GM12864 (cell line): ENCODE measurements at places on chromosomes 6 and 20.
A peak's percentile ranks its signal among the peaks of the same experiment; 100 is the strongest.

GRCh38 chr6:101550451-101550850 is 156.9 kb downstream of the GRIK2 start:
- DNase-seq: no peak

DNA sequence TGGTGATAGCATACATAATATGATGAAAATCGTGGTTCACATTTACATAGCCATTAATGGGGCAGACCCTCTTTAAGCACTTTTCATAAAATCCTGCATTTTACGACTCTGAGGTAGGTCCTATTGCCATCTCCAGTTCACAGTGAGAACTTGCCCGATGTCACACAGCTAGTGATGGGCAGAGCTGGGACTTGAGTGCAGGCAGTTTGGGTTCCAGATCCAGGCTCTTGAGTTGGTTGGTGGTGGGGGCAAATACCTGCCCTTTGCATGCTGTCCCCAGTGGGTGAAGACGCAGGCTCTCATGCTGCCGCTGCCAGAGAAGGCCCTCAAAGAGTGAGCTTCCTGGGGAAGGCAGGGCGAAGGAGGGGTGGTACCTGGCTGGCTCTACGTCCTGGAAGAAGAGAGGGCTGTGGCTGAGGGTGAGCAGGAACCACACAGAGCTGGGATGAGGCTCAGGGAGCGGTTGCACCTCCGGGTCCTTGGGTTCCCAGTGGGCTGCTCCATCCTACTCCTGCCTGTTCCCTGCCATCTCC is 6.1 kb upstream of the BAK1 start:
- no peak for DNase-seq

- DNase-seq: no peak
Measured at GRCh38 chr6:170063431-170063830, 227.4 kb downstream of the DLL1 start.

DNA sequence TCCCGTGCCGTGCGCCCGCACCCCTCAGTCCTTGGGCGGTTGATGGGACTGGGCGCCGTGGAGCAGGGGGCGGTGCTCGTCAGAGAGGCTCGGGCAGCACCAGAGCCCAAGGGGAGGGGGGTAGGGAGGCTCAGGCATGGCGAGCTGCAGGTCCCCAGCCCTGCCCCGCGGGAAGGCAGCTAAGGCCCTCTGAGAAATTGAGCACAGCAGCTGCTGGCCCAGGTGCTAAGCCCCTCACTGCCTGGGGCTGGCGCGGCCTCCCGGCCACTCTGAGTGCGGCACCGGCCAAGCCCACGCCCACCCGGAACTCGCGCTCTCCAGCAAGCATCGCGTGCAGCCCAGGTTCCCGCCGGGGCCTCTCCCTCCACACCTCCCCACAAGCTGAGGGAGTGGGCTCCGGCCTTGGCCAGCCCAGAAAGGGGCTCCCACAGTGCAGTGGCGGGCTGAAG is 16.4 kb downstream of the SOX4 start:
- no peak for DNase-seq

- no peak for DNase-seq
Measured at GRCh38 chr6:45376310-45377042, 1.3 kb downstream of the SUPT3H start.

GRCh38 chr20:40680161-40680959 is 8.7 kb downstream of the MAFB start:
- DNase-seq: peak; percentile 24

DNA sequence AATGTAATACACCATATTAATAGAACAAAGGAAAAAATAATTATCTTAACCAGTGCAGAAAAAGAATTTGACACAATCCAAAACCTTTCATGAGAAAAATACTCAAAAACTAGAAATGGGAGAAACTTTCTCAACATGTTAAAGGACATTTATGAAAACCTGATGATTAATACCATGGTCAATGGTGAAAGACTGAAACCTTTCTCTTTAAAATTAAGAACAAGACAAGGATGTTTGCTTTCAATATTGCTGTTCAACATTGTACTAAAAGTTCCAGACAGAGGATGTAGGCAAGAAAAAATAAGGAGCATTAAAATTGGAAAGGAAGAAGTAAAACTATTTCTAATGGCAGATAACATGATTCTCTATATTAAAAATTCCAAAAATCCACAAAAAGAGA is 981.3 kb upstream of the FLRT3 start:
- DNase-seq: no peak

DNA sequence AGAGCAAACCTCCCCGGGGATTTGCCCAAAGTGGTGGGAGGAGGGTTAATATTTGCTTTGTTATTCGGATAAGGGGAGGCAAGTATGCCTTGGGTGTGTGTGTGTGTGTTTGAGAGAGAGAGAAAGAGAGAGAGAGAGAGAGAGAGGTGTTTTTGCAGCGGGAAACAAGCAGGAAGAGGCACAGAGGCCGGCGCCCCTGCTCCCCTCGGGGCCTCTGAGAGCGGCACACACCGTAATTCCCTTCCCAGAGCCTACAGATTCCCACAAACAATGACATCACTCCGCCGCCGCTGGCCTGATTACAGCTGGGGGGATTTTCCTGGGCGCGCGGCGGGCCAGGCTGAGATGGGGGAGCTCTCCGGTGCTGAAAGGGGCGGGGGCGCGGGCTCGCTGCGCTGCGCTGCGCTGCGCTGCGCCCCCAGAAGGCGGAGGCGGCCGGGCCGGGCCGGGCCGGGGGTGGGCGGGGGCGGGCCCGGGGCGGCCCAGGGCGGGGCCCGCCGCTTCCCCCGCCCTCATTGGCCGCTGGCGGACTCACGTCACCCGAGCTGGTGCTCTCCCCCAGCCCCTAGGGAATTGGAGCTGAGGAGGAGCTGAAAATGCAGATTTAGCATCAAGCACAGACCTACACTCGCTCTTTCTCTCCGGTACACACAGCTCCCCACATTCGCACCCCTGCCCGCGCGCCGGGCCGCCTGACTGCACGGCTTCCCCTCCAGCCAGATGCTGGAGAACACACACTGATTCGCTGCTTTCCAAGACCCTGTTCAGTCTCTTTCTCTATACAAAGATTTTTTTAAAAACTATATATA is at the start of gene PCSK2:
TSS of gene PCSK2 (plus strand) at position 631 of the 809 bp plus-strand sequence. CDS start 266 bp downstream, outside the sequence.
- DNase-seq: no peak

GRCh38 chr6:36382976-36383375 is 4.5 kb downstream of the ETV7 start:
- DNase-seq: no peak

DNA sequence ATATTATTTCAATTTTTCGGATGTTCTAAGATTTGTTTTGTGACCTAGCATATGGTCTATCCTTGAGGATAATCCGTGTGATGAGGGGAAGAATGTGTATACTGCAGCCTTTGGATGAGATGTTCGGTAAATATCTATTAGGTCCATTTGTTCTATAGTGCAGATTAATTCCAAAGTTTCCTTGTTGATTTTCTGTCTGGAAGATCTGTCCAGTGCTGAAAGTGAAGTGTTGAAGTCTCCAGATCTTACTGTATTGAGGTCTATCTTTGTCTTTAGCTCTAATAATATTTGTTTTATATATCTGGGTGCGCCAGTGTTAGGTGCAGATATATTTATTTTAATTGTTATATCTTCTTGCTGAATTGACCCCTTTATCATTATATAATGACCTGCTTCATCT is 32.2 kb upstream of the SNAP91 start:
- no peak for DNase-seq

DNA sequence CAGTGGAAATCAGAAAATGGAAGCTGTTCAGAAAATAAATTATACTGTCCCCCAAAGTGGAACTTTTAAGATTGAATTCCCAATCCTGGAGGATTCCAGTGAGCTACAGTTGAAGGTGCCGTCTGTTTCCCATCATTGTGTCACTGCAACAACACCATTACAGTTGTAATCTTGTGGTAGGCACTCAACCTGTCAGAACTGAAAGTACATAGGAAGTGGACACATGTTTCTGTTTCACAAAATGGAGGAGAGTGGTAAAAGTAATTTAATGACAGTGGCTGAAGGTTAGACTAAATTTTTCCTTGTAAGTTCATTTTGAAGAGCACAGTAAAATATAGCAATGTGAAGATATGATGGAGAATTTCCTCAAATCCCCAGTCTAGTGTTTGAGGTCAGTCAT is 70.0 kb downstream of the CD109 start:
- DNase-seq: no peak

DNA sequence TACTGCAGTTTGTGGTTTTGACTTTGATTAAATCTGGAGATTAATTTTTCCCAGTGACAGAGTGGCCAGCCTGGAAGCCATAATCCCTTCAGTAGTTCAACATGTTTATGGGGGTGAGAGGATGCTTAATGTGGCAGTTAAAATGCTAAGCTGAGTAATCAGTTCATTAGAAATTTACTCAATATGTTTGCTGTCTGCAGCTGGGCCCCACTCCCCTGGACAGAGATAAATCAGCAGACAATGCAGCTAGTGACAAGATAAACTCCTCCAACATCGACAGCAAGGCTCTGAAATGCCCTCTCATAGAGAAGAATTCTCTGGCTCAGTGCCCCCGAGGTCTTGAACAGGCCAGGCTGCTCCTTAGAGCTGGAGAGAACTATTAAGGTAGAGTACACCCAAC is 101.9 kb downstream of the LRFN2 start:
- DNase-seq: no peak

DNA sequence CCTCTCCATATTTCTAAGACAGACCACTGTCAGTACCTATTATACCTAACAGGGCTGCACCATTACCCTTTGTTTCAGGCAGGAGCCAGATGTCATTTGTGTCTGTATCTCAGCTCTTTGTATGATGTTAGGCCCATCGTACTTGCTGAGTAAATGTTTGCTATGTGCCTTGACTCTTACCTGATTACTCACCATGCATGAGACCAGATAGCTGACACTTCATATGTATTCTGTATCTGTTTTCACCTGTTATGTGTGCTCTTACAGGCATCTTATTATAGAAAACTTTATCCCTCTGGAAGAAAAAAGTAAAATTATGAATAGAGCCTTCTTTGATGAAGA is 31.7 kb upstream of the ASXL1 start:
- no peak for DNase-seq

DNA sequence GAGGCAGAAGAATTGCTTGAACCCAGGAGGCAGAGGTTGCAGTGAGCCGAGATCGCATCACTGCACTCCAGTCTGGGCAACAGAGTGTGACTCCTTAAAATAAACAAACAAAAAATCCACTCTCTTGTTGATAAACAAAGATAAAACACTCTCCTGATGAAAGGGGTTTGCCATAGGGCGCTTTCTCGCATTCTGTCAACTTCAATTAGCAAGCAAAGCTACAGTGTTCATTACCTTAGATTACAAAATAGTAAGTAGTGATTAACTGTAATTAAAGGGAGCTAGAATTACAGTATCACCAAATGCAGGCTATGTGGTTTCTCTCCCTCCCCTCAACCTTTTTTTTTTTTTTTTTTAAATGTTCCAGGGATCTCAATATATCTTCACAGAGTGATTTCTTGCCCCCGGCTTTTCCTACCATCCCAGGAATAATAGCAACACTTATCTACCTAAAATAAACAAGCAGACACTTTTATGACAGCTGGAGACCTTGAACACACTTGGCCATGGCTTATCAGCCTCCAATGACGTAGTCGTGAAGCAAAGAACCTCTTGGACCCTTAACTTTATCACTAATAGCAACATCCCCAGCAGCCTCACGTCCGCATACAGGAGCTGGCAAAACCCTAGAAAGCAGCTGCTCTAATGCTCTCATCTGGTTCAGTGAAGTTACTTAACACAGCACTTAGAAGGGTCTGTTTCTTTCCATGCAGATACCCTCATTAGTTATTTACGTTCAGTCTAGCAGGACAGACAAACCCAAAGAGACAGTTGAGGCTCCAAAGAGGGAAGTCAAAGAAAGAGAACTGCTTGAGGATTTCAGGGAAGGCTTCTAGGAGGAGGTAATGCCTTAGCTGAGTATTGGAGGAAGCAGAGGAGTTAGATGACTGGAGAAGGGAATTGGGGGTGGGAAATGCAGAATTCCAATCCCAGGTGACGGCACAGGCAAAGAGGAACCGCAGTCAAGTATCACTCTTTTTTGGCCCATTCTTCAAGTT is 37.9 kb upstream of the NEDD9 start:
- DNase-seq: no peak

DNA sequence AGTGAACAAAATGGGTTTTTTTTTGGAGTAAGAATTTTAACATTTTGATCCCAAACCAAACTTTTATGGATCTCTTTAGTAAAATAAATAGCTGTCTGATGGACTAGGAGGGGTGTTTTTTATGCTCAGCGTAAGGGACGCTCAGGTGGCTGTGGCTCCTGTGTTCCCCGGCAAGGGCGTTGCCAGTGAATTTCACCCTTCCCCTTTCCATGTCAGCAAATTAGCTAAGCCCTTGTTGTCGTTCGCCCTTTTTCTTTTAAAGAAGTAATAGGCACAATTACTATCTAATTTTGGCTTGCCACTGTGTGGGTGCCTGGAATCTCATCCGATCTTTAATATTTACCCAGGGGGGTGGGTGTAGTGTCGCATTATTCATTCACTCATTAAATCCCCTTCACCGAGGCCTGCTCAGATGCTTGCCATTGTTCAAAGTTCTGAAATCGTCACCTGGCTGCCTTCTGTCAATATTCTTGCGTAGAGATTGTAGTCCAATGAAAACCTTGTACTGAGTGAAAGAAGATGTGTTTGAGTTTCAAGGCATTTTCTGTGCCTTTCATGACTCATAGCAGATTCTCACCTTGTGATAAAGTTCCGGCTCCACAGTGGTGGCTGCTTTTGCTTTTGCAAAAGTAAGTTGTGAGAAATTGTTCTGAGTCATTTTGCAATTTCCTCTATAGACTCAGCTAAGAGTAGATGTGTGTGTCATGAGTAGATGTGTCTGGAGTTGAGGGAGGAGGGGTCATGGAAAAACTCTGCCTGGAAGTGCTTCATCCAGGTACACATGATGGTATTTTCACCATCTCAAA is 40.0 kb upstream of the CLDN20 start:
- DNase-seq: peak; percentile 82

- DNase-seq: no peak
Measured at GRCh38 chr6:16355699-16356446, 117.5 kb downstream of the GMPR start.

DNA sequence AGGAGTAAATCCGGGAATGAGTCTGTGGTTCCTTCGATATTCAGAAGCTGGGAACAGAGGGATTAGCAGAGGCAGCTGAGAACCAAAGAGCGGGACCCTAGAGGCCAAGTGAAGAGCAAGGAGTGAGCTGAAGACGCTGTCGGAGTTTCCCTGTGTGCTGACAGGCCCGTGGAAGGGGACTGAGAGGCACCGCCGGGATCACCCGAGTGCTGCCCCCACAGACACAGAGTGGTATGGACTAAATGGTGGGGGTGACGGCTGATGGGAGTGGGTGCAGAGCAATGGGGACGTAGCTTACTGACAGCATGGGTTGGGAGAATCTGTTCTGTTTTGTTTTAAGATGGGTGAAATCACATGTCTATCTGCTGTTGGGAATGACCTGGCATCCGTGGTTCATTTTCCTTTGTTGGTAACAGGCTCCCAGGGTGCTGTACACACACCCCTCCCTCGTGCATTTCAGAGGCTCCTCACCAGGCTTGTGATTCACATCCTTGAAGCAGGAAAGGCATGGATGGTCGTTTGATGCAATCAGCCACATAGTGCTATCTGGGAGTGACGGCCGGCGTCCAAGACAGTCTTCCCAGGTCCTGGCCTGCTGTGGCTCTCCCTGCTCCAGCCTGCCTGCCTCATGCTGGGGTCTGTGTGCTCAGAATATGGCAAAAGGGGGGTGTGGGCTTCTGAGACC is 97.4 kb downstream of the THBS2 start:
- no peak for DNase-seq

- DNase-seq: no peak
Measured at GRCh38 chr6:161586887-161587286, 313.0 kb upstream of the AGPAT4 start.
